ENCODE measurements at places on chromosomes 16 and 17. TPM values are rescaled to one million over a fixed set of nuclear protein-coding genes. Genes with fewer than 3 reads are reported as not detected.

DNA sequence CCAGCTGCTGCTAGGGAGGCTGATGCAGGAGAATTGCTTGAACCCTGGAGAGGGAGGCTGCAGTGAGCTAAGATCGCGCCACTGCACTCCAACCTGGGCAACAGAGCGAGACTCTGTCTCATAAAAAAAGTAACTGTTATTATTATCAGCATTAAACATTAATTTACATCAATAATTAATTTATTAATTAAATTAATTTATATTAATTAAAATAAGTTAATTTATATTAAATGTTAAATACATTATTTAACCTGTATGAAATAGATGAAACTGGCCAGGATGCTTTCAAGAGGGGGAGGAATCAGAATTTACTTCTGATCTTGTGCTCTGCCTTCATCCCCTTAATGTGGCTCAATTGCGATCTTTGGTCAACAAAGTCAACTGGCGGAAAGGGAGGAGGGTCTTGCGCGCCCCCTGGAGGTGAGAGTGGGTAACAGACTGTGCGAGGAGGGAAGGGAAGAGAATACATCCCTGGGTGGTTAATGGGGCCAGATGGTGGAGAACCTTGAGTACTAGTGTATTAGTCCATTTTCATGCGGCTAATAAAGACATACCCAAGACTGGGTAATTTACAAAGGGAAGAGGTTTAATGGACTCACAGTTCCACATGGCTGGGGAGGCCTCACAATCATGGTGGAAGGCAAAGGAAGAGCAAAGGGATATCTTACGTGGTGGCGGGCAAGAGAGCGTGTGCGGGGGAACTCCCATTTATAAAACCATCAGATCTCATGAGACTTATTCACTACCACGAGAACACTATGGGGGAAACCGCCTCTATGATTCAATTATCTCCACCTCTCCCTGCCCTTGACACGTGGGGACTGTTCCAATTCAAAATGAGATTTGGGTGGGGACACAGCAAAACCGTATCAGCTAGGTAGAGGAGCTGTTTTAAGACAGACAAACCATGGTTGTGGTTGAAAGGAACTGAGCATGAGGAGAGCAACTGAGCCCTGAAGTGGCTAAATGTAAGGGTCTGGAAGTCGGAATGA is 15.7 kb upstream of the CPPED1 start:
- DNase-seq: no peak

DNA sequence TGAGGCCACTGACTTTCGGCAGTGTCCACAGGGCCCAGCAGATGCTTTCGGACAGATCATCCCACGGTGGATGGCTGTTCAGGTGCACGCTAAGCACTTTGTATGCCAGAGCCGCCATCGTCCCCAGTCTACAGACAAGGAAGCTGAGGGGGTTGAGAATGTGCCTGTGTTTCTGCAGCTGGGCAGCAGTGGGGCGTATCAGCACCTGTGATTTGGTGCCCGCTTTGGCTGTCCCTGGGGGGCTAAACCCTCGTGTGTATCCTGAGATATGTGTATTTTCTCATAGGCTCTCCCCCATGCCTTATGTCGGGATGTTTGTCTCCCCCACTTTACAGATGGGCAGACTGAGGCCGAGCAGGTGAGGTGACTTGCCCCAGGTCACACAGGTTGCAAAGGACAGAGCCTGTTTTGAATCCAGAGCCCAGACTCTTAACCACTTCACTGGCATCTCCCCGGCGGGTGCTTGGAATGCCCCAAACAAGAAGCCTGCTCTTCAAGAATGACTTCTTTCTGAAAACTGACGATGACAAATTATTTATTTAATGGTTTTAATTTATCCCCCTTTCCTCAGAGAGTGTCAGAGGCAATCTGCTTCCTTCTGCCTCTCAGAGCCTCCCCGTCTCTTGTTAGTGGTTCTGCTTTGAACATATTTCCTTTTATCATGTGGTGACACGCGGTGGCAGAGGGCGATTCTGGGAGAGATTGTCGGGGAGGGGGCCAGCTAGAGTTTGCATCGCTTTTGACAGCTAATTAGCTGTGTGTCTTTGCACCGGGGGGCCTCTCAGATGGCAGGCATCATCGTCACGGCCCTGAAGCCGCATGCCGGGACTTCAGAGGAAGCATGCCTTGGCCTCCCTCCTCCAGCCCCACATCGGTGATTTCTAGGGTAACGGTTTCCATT is 149.6 kb upstream of the CIBAR2 start:
- no peak for DNase-seq

- no peak for DNase-seq
These were observed 3.1 kb upstream of the CPD start for GRCh38 chr17:30375661-30376060.

DNA sequence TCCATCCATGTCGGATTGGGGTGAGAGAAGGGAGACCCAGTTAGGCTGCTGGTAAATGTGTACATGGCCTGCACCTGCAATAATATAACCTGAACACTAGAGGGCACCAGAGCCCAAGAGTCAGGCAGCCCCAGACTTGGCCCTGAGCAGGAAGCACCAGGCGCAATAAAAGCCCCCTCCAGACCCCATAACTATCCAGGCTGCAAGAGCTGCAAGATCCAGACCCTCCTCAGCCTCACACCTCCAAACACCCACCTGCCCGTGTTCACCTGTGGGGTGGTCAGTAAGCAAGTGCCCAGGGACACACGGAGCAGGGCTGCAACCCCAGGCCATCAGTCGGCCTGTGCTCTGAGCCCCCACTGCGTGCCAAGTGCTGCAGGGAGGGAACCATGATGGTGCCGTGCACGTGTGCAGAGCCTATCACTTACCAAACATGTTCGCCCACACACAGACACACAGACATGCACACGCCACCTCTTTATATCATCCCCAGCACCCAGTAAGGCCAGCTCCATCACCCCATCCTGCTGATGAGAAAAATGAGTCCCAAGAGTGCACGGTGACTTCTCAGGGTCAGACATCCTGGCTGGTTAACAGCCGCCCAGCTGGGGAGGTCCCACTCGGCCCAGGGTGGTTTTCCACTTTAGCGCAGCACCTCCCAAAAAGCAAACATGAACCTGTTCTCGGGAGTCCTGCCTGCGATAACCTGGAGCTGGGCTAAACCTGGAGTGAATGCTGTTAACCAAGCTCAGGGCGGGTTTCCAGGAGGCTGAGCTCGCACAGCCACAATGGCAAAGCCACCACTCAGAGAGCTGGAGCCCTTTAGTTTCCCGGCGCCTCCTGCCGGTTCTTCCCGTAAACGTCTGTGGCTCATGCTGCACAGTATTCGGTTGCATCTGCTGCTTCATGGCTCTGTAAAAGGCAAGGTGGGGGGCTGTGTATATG is 439.8 kb downstream of the SOX9 start:
- no peak for DNase-seq

The DPEP1 gene
- not detected for polyA plus RNA-seq

Measured in foreskin keratinocyte (primary cell).